ENCODE measurements at places on chromosomes 1 and 21. TPM values are rescaled to one million over a fixed set of nuclear protein-coding genes. Genes with fewer than 3 reads are reported as not detected.

DNA sequence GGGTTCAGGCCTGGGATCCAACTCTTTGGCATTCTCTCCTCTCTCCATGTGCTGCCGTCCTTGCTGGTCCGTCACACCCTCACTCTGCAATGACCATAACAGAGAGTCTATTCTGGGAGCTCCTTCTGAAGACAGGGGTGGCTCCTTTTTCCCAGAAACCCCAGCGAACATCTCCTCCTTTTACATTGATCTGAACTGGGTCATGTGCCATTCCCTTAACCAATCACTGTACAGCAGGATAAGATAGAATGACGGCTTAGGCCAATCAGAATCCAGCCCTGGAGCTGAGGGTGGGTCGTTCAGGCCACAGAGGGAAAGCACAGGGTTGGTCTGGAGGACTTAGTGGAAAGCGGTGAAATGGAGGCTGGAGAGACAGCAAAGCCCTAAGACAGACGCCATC, 740.1 kb downstream of the MATN1 start:
- DNase-seq: no peak

DNA sequence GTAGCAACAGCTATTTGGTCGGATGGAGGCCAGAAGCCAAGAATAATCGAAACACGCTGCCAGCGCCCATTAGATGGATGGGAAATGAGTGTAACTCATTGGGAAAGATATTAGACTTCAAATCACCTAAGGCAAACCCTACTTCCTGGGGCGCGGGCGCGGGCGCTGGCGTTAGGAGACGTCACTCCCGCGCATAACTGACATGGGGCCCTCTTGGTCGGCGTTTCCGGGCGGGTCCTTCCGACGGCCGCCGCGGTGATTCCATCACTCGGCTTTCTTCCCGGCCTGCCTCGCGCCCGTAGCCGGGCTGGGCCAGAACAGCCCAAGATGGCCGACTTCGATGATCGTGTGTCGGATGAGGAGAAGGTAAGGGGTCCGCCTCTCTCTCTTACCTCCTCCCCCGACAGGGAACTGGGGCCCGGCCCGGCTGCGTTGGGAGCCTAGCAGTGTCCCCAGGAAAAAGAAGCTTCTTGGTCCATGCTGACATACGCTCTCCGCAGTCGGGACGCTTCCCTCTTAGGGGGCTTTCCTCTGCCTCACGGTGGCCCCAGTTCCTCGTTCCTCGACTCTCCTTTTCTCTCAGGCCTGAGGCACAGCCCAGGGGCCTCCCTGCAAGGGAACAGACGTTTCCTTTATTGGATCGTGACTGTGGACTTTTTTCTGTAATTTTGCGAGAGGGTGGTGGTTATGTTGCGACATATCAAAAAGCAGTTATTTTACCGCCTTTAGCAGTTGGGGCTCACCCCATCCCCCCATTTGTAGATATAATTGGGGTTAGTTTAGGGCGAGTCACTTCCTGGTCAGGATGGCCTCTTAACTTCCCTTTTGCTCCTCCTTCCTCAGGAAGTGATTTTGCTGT, at the start of gene CAPZA1:
Gene CAPZA1, plus strand, starts transcription at position 315 of the 859 bp plus-strand sequence. Its CDS starts 13 bp downstream, at position 328.
- peak; percentile 93 for DNase-seq

GRCh38 chr1:18326211-18326897, 154.4 kb upstream of the KLHDC7A start:
- DNase-seq: no peak

DNA sequence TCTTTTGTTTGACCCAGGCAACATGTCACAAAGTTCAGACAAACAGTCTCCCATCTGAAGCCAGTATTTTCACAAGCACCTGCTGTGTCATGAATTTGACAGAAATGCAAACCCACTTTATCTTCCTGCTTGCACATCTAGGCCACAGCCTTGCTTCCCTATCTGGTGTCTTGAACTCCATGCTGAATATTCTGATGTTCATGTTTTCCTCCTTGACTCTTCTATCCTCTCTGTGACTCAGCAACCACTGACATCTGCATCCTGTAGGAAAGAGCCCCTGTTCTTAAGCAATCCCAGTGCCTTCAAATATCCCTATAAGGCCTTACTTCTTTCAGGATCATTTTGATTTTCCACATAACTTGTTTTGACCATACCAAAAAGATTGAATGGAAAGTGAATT, 6.5 kb downstream of the CD55 start:
- DNase-seq: no peak

DNA sequence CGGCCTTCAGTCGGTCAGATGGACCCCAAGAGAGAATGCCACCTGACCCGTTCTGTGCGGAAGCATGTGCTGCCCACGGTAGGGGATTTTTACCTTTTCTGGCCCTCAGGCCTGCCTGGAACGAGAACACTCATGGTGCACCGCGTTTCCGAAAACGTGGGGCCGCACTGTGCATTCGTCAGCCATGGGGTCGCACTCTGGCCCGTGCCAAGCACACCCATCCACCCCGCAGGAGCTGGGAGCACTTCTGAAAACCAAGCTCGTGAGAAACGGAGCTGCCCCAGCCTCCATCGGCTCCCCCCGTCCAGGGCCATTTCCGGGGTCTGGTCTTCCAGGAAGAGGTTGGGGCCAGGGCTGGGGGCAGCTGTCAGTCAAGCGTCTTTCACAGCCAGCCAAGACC, 72.8 kb downstream of the PRDM16 start:
- no peak for DNase-seq

GRCh38 chr21:28943631-28944030, 49.0 kb downstream of the LTN1 start:
- no peak for DNase-seq

GRCh38 chr1:45802343-45803298, 791 bp upstream of the MAST2 start:
- DNase-seq: peak; percentile 7

Gene FCAMR
- not detected for total RNA-seq

Gene PROX1
- 0.15 TPM for total RNA-seq

GRCh38 chr1:243343970-243344937, 88.4 kb downstream of the SDCCAG8 start:
- DNase-seq: no peak

DNA sequence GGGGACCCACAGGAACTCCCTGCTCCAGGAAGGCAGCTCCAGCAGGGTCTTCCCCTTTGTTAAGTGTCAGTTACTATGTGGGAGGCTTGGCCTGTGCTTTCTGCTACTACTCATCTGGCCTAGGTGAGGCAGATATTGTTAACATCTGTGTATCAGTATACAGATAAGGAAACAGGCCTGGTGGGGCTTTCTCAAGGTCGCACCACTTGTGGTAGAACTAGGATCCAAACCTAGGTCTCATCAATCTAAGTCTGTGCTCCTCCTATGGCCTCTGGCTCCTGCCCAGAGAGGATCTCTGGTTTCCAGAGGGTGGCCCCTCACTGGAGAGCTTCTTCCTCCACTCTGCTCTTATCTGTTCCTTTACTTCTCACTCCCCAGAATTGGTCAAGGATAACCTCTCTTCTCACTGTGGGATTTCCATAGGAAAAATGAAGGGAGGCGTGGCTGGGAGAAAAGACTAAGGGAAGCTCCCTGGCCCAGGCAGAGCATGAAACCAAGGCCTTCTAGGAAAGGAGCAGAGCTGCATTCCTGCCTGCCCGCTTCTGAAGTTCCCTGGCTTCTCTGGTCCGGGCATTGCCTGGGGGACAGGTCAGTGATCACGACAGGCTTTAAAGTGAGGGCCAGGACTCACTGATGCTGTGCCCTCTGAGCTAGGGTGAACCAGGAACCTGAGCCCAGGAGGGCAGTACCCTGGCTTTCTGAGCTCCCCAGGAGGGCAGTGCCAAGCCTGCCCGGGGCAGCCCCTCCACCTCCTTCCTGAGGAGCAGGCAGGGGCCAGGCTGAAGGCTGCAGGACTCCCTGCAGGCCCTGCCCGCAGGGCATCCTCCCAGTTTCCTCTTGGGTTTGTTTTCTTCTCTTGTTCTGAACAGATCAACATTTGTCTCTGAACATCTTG, 5.8 kb downstream of the KCNC4 start:
- no peak for DNase-seq

GRCh38 chr1:201170533-201171062, 16.3 kb upstream of the TMEM9 start:
- DNase-seq: peak; percentile 61

GRCh38 chr1:115538579-115538978, 103.2 kb upstream of the VANGL1 start:
- DNase-seq: no peak

GRCh38 chr1:119279456-119280381, 88.9 kb upstream of the HAO2 start:
- no peak for DNase-seq

Gene MOB3C
- total RNA-seq: 19.5 TPM

GRCh38 chr1:111582016-111582415, 37.6 kb upstream of the RAP1A start:
- DNase-seq: no peak

- no peak for DNase-seq
Measured at GRCh38 chr1:1121611-1122077, 5.8 kb upstream of the C1orf159 start.

GRCh38 chr1:12012560-12013316, 6.6 kb upstream of the MIIP start:
- no peak for DNase-seq

- no peak for DNase-seq
Measured at GRCh38 chr1:41622859-41623732, 138.6 kb upstream of the EDN2 start.

Measured in activated CD4-positive, alpha-beta T cell treated with anti-CD3 and anti-CD28 coated beads, Interleukin-2, amount 10 ng/mL, durations not matched to agents 7 days and 5 days (primary cell).